NCI-H226 (cell line): ENCODE measurements at places on chromosomes 11 and 22.

- DNase-seq, result no peak
Observed at GRCh38 chr11:105490333-105490732, 119.5 kb upstream of the GRIA4 start.

- no peak for DNase-seq
Observed at GRCh38 chr22:19151329-19152191, 1.5 kb upstream of the GSC2 start.

GRCh38 chr11:122343210-122343609, 227.2 kb upstream of the BLID start:
- DNase-seq, result no peak

- DNase-seq, result no peak
Observed at GRCh38 chr22:25709758-25710157, 32.2 kb upstream of the MYO18B start.

DNA sequence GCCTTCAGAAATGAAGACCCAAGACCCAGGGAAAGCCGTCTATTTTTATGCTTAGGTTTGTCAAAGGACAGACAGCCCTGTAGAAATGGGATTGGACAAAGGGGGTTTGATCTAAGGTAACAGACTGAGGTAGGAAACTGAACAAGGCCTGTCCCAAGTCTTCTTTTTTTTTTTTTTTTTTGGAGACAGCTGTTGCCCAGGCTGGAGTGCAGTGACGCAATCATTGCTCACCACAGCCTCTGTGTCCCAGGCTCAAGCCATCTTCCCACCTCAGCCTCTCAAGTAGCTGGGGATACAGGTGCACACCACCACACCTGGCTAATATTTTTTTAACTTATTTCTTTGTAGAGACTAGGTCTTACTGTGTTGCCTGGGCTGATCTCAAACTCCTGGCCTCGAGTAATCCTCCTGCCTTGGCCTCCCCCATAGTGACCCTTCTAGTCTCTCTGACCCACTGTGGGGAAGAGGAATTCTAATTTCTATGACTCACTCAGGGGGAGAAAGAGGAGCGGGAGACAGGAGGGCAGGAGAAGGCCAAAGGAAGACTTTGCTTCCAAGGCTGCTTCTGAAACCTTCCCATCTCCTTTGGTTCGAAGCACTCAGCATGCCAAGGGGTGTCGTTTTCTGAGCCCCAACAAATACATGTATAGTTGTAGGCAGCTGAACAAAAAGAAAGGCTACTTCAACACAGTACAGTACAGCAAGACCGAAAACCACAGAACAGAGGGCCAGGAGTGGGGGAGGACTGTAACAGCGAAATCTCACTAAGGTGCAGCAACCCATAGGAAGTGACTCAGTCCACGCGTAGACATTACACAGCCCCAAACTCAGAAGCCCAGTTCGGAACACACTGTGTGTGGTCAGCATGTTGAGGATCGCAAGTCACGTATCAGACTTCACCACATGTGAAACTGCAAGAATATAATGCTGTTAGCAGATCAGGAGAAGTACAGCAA, 872 bp downstream of the TMA7B start:
- DNase-seq, result peak; percentile 85

GRCh38 chr11:92311616-92312449, 87.2 kb downstream of the FAT3 start:
- peak; percentile 25 for DNase-seq

- DNase-seq, result no peak
Observed at GRCh38 chr11:3826721-3827120, 14.0 kb downstream of the RHOG start.

DNA sequence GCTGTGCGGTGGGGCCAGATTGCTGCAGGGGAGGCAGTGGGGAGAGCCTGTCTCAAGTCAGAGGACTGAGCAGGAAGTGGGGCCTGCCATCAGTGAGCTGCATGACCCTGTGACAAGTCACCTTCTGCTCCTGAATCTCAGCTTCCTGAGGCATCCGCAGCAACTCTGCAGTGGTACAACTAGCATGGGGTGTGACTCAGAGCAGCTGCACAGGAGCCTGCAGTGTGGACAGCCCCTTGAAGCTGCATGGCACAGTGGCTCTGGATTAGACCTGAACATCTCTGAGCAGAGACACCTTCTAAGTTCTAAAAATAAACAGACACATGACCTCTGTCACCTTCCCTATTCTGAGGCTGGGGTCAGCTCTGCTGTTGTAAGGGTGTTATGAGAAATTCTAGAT, 18.0 kb downstream of the FAM227A start:
- no peak for DNase-seq

DNA sequence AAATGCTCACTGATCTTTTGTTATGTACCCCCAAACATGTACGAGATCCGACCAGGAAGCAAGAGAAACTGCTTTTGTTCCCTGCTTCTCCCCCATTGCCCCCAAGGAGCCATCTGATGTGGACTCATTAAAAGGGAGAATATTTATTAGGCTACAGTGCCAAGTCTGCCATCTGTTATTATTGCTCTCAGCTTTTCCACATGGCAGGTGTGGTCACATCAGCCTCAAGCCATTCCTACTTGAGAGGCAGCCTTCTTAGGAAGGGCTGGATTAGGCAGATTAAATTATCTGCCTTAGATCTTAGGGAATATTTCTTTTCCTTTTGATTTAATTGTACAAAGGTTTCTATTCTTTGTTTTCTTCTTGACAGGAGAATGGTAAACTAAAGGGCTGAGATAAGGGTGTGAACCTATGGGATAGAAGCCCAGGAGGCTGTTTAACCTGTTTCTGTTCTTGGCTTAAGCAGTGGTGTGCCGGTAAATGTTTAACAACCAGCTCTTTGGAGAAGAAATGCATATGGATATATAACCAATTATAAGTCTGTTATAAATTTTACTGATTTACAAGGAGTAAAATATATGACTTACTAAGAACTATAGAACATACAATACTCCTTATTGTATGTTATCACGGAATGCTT, 88.8 kb downstream of the PDHX start:
- no peak for DNase-seq

- peak; percentile 63 for DNase-seq
Observed at GRCh38 chr22:36948273-36949225, 35.1 kb downstream of the CSF2RB start.

DNA sequence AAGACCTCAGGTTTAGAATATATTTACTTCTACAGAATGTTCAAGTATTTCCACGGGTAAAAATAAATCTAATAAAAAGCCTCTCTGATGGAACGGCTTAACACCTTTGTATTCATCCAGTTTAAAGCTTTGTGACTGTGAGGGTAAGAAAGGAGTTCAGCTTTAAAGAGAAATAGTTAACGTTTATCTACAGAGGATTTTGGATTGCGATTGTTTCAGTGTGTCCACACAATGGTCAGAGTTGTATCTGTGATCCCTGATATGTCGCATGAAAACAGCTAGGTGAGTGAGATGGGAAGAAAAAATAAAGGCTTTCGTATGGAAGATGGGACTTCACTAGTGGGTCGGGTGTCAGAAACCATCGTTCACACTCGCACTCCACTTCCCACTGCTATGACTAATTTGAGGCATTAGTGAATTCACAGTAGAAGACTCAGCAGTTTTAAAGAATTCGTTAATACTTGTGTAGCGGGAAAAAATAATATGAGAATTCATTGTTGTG, 1.6 kb downstream of the APLP2 start:
- DNase-seq, result no peak

DNA sequence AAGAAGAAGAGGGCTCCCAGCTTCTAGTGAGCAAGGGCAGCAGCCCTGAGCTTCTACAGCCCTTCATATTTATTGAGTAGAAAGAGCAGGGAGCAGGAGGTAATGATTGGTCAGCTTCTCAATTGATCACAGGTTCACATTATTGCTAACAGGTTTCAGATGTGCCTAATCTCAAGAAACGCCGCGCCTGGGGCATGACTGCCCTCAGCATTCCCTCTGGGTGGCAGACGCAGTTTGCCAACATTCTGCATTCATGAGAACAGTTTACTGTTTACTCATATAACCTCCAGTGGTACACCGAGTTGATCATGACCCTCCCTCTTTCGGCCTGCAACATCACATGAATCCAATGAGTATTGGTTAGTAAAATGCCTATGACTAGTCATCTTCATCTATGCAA, 4.7 kb upstream of the ZNF74 start:
- DNase-seq, result no peak

DNA sequence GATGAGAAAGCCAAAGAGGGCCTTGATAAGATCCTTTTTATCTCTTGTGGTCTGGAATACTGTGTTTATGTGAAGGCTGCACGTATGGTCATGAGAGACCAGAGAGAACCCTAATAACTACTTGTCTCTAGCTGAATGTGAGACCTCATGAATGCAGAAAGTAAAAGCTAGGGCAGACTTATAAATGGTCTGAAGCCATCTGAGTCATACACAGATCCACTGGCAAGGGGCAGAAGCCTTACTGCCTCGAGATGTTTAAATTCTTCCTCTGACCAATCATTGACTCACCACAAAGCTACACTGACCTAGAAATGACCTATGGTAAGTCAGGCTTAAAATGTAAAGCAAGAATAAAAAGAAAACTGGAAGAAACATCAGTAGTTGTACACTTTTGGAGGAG, 22.7 kb upstream of the OR4B1 start:
- DNase-seq, result peak; percentile 85

GRCh38 chr11:10990160-10990559, 132.3 kb upstream of the ZBED5 start:
- no peak for DNase-seq

- DNase-seq, result peak; percentile 82
Observed at GRCh38 chr22:44550711-44551491, 52.9 kb upstream of the RTL6 start.

DNA sequence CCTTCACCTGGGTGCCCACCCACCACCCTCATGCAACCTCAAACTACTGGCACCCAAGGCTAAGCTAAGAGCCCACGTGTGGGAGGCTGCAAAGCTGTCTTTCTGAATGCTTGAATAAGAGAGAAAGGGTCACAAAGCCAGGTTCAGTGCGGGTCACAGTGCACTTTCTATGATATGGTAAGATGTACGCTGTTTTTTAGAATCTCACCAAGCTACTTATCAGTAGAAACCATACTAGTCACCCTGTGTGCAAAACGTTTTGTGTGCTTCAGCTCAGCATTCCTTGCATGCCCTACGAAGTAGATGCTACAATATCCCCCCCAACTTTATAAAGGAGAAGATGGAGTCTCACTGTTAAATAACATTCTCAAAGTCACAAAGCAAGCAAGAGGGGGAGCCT, 14.9 kb downstream of the P2RX3 start:
- DNase-seq, result no peak

DNA sequence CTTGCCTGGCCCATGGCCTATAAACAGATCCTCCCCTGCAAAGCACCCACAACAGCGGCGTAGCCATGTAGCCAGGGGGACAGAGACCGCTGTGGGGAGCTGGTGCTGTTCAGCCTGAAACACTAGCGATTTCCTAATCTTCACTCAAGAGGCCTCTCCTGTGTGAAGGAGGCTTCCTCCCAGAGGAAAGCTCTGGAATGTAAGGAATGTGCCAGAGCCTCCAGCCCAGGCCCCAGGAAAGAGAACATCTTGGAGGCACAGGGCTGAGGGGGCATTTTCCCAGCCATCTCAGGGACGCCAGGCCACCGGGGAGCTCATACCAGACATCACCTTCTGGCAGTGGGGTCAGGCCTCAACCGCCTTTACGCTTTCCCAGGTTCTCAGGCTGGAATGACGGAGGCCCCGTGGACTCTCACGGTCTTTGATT, 24.0 kb downstream of the MIAT start:
- DNase-seq, result peak; percentile 76

DNA sequence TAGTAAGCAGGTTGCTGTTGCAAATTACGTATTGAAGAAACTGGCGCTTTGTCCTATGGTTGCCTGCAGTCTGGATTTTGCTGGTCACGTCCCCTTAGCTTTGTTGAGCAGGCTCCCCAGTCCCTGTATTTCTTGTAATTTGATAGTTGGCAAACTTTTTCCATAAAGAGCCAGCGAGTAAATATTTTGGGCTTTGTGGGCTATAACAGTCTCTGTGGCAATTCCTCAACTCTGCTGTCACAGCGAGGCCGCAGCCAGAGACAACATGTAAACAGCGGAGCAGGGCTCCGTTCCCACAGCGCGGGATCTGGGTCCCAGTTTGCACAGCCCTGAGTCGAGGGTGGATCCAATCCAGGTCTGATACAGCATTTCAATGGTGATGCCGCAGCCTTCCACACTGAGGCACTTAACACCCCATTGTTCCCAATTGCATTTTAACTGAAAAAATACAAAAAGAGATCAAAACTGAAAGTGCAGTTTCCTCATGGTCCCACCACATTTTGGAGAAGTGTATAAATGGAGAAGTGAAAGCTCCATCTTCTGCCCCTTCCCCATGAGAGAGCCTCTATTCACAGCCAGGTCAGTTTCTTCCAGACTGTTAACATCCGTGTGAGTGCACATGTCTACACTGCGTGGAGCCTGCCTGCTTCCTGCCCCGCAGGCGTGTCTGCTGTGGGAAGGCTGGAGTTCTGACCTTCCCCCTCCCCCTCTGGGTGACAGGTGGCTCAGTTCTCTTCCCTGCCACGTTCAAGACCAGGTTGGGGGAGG, 89.1 kb downstream of the RPS6KA4 start:
- no peak for DNase-seq

- no peak for DNase-seq
Observed at GRCh38 chr11:9577556-9577955, 4.1 kb downstream of the WEE1 start.

- no peak for DNase-seq
Observed at GRCh38 chr22:40179526-40179925, 1.8 kb downstream of the TNRC6B start.

GRCh38 chr22:17162731-17163130, 3.7 kb upstream of the HDHD5 start:
- no peak for DNase-seq

GRCh38 chr11:92224407-92225124, at the start of gene FAT3:
TSS of gene FAT3 (plus strand) at chr11:92224818. CDS start at chr11:92352113, 127,295 bp downstream.
- peak; percentile 31 for DNase-seq

DNA sequence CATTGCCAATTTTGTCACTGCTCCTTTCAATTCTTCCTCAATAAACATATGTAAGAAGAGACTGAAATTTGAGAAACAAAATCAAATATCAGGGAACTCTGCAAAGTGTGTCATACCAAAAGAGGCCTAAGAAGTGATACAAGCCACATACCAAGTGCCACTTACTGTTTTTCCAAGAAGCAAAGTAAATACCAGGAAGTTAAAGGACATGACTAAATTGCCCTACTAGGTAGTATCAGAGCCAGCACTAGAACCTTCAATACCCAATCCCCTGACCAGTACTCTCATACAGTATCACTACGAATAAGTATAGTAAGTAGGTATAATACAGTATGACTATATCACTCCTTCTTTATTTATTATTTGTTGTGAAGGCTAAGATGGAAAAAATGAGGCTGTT, 13.6 kb downstream of the MAML2 start:
- DNase-seq, result no peak

DNA sequence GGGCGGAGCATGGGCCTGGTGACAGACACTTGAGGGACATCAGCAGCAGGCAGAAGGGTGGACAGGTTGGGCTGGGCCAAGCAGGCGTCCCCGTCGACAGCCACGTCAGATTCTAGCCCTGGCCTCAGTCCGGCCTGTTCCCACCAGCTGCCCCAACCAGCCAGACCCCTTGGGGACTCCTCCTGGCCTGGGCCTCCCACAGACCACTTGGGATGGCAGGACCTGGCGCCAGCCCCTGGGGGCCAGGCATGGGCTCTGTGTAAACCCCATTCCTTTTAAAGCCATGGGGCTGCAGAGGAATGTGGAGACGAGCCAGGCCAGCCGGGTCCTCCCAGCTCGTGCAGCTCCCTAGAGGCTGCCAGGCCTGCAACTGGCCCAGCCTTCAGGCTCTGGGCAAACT, 4.7 kb upstream of the SUSD2 start:
- no peak for DNase-seq
